ENCODE measurements at places on chromosomes 6 and 20.
A peak's percentile ranks its signal among the peaks of the same experiment; 100 is the strongest.

DNA sequence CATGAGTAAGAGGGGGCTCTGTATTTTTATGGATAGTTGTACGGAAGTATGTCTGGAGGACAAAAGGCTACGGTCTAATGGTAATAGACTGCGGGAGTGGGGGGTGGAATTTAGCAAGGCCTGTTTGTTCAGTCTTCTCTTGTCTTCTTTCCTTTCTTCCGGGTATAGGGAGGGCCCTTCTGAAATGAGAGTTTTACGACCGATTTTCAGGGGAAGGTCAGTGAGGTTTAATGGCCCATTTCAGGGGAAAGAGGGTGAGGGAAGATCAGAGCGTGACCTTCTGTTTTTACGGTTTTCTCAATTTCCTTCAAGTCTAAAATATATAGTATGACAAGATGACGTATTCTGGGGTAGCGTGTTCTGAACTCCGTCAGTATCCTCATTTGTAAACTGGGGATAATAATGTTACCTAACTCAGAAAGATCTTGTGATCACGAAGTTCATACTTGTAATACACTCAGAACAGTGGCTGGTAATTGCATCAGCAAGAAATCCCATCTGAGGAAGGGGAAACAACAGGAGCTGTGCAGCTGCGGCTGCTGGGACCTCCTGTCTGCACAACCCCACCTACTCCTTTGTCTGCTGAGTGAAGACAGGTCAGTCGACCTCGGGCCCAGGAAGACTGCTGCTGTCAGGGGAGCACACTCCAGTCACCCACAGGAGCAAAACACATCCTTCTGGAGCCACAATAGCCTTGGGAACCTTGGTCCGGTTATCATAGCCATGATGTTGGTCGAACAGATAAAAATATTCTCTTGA lies 90.4 kb downstream of the MAP3K7 start:
- DNase-seq, result no peak

- no peak for DNase-seq
Measured at GRCh38 chr6:104126315-104127005, 733.3 kb downstream of the HACE1 start.

- no peak for DNase-seq
Measured at GRCh38 chr6:87259791-87260190, 62.6 kb upstream of the SMIM8 start.

DNA sequence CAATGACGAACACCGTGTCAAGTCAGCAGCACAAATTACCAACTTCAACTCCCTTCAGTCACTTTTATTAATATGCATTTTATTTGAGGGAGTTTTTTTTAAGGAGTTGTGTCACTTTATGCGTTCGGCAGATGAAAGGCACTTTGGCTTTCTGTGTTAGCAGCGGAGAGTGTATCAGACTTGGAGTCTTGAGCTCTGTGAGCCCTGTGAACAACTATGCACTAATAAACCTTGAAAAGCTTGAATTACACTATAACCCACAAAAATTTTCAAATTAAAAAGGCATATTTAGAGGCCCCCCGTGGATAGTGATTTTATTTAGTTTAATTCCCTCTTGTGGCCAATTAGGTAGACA lies 335.3 kb upstream of the NT5E start:
- DNase-seq, result no peak

GRCh38 chr6:89657445-89658158 lies 19.1 kb upstream of the LYRM2 start:
- no peak for DNase-seq

- no peak for DNase-seq
Measured at GRCh38 chr6:145453376-145453775, 281.9 kb downstream of the EPM2A start.

DNA sequence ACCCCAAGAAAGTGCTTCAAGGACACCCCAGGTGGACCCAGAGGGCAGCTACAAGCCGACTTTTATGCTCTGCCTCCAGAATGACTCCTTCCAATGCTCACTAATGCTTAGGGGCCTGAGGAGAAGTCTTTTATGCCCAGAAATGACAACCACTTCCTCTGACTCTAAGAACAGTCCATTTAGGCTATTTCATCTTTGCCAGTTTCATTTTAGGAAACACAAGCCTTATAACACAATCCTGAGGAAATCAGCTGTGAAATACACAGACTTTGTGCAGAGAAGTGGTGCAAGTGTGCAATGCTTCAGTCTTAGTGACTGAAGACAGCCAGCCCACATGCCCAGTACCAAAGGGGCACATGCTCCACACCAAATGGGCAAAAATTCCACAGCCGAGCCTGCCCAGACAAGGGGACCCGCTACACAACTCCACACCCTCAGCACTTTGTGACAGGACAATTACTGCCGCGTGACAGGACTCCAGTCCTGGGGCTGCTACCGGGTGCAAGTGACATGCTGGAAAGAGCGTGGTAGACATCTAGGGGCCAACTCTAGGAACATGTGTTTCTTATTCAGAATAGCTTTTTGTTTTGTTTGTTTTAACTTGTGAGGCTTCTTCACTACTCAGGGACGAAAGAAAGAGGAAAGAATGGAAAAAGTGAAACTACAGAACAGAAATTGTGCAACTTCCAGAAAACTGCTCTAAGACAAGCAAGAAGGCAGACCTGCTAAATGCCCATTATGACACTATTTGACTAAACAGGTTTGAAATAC lies 28.2 kb upstream of the PLAGL1 start:
- DNase-seq, result no peak

GRCh38 chr6:15417811-15418210 lies 171.9 kb downstream of the JARID2 start:
- no peak for DNase-seq

DNA sequence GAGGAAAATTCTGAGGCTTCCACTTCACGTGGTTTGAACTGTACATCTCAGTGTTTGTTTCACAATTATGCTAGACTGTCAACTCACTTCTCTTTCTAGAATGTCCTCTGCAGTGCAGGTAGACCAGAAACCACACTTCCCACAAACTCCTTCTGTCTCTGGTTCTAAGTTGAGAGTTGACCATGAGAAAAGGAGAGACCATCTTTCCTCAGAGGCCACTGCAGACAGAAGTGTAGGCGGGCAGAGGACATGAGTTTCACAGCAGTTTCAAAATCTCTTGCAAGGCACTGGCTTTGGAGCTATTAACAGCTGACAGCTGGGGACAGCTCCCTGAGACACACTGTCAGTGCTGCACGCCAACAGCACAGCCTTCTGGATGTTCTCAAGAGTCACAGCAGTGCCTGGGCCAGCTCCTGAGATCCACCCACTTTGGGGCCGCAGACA lies 55.4 kb upstream of the MOXD1 start:
- no peak for DNase-seq

DNA sequence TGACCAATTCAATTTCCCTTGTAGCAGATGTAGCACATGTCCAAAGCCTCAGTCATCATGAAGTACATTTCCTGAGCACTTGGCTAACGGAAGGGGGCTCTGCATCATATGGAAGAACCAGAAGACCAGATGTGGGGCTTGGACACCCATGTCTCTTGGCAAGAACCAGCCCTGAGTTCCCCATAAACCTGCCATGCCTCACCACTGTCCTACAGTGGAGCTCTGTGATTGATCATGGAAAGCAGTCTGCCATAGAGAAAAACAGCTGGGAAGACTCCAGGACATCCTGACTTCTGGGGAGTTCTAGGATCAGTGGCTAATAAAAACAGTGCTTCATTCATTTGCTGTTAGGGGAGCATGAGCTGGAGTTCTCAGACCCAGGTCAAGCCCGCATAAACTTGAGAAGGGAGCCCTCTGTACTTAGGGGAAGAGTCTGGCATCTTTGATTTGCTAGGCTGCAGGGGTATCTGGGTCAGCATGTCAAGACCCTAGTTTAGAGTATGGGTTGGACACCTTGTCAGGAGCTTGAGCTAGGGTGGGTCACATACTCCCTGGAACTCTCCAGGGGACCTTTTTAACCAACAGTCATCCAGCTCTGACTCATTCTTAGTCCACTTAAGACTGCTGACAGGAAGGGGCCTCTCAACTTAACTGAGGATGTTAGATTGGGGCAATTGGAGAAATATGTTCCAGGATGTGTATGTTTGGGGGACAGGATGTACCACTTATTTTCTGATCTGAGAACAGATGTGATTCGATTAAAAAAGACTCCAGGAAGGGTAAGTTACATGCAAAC lies 26.3 kb upstream of the TRAM2 start:
- DNase-seq, result peak; percentile 73

DNA sequence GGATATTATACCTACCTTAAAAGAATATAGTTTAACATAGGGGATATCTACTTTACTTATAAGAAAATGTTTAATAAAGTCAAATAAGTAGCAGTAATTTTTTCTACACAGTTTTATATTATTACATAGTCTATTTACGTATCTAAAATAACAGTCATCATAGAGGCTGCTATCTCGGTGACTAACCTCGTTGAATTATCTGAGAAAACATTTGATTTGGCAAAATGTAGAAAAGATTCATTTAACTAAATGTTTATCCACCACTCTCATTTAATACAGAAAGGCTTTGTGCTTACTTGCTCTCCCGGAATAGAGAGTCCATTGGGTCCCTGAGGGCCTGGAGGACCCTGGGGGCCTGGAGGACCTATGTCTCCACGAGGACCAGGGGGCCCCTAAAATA lies 103.6 kb downstream of the COL12A1 start:
- DNase-seq, result no peak

GRCh38 chr6:33297956-33298772 lies 578 bp downstream of the RGL2 start:
- peak; percentile 63 for DNase-seq

DNA sequence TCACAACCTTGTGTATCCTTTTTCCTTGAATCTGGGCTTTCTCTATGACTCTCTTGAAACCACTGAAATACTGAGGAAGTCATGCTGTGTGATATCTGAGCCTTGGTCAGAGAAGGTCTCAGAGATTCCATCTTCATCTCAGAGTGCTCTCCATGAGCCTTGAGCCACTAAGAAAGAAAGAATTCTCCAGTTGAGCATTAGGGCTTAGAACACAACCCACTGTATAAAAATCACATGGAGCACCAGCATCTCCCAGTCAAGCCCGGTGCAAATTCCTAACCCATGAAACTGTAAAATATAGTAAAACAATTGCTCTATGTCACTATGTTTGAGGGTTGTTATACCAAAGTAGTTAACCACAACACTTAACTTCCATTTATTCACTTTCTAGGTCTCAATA lies 181.4 kb downstream of the MOXD1 start:
- no peak for DNase-seq

GRCh38 chr6:159677506-159678165 lies 15.4 kb downstream of the SOD2 start:
- no peak for DNase-seq

DNA sequence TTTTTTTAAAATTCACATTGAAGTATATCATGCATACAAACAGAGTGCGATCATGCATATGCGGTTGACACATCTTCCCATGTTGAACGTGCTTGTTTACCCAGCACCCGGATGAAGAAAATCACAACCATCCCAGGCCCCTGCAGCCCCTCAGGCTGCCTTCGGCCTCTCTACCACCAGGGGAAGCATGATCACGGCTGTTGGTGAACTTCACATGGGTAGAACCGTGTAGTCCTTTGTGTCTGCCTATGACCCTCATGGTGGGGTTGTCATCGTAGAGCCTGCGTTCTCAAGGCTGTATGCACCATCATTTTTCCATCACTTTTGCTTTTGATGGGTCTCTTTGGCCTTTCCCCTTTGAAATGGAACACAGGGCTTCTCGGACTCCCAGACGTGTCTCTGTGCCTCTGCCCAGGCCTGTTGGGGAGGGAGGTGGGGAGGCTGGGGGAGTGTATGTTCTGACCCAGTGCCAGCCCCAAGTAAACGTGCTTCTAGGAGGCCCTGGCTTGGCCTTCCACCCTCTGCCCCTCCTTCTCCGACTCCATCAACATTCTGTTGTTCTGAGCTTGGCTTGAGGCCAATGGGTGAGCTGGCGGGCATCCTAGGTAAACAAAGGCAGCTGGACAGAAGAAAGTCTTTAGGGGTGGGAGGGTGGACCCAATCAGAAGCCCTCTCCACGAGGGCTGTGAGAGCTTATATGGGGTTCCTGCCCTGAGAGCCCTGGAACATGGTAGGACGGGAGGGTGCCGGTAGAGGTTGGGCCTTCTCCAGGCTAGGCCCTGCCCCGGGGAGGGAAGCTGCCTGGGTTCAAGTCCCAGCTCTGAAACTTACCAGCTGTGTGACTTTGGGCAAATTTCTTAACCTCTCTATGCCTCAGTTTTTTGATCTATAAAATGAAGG lies 39.7 kb downstream of the TGM2 start:
- DNase-seq, result no peak

DNA sequence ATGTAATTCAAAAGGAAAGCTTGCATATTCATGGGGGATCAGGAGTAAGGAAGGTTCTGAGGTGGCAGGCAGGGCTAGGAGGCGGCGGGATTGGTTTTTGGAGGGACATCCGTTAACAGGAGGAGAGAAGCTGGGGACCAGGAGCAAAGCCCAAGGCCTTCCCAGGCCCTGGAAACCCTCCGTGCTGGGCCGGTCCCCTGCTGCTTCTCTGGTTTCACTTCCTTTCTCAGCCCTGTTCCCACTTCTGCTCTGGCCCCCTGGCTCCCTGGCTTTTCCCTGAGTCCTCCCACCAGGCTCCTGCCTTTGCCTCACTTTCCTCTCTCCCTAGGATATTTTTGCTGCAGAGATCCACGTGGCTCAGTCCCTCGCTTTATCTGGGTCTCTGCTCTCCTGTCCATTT lies 26.4 kb upstream of the SALL4 start:
- DNase-seq, result no peak

DNA sequence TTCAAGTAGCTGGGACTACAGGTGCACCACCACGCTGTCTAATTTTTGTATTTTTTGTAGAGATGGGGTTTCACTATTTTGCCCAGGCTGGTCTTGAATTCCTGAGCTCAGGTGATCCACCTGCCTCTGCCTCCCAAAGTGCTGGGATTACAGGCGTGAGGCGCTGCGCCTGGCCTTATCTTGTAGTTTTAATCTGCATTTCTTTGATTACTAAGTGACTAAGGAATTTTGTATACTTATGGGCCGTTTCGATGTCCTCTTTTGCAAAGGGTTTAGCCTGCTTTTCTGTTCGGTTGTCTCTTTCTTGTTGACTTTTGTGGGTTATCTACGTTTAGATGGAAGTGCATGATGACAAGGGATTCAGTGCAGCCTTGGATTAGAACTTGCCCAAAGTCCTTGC lies 500.6 kb downstream of the QKI start:
- DNase-seq, result no peak

- no peak for DNase-seq
Measured at GRCh38 chr20:52305858-52306257, 114.3 kb upstream of the ZFP64 start.

DNA sequence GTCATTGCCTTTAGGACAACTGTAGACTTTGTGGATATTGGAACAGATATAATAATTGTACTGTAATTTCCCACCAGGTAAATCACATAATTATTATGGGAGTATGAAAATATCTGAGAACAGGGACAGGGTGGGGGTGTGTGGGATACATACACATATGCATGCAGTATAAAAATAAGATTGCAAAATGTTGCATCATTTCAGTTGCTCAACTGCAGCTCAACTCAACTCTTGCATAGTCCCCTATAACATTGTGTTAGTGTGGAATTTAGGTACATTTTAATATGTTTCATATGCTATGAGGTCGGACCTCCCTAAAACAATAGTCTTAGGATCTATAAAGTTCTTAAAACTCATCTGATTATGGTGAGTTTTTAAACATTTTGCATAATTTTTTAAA lies 275.0 kb upstream of the FLRT3 start:
- no peak for DNase-seq

- DNase-seq, result no peak
Measured at GRCh38 chr6:133644548-133644891, 244.4 kb upstream of the TCF21 start.
